Astrocyte (in vitro differentiated cells and primary cell): ENCODE measurements at places on chromosomes 3 and 15.

GRCh38 chr15:77456746-77457145, 36.1 kb downstream of the HMG20A start:
- peak; percentile 52 for DNase-seq

DNA sequence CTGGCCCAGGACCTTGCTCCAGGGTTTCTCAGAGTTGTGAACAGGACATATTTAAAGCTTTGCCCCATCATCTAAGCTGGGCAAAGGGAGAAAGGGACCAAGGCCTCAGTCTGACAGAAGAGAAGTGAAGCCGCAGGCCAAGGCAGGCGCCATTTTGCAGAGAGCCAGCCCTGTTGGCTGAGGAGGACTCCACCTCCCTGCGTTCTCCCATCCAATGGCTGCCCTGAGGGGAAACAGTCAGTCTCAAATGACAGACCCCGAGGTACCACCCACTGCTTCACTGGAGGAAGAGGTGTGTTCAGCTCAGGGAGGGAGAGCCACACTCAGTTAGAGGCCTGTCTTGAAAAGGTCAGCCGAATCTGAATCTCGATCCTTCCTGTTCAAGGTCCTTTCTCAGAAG, 86.1 kb downstream of the ADAMTS17 start:
- DNase-seq, result no peak

GRCh38 chr3:43106293-43106628, 382 bp upstream of the POMGNT2 start:
- no peak for DNase-seq

- DNase-seq, result no peak
These were observed 152.0 kb downstream of the LMLN start for GRCh38 chr3:198112031-198112430.

DNA sequence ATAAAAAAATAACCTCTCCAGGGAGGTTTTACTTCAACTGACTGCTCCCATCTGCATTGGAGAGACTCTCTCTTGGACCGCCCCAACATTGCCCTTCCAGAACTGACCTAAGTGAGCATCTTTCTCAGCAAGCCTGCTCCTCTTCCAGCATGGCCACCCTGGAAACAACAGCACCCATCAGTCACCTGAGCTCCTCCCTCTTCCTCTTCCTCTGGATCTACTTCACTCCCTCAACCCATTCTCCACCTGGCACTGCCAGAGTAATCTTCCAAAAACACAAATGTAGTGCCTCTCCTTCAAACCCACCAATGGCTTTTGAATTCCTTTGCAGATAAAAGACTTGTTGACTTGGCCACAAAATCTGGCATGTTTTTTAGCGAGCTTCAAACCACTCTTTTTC, 128.8 kb upstream of the NR2F2 start:
- DNase-seq, result no peak

- peak; percentile 42 for DNase-seq
These were observed 10.4 kb downstream of the TSPAN3 start for GRCh38 chr15:77060546-77060945.

- no peak for DNase-seq
These were observed 109.2 kb upstream of the TPM1 start for GRCh38 chr15:62933386-62933785.

DNA sequence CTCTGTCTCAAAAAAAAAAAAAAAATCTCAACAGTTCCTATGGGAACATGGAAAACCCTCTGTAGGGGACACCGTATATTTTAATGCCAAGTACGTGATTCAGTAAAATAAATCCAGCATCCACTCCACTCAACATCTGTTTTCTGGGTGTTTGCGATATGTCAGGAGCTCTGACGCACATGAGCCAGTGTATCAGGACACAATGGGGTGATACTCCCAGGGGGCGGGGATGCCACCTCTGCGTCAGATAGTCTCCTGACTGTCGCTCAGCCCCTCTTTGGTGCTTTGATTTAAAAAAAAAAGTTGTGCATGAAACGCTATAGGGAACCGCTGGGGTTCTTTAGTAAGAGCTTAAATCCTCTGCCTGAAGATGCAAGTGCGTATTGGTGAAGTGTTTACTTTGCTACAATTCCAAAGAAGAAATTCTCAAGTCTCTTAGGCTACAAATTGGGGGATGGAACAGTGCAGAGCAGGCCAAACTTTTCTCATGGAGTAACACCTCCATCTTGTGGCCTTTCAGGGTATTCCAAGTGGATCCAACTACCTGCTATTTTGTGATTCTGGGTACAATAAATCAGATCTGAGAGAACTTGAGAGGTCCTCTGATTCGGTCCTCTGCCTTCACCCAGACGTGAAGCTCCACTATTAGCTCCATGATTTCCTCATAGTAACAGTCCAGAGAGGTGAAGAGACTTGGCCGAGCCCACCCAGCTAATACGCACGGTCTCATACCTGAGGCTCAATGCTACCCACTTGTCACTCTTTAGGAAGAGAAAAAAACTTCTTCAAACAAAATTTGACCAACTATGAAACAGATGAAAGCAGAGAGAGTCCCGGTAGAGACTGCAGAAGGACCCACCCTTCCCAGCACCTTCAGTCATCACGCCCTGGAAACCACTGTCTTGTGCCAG, 9.3 kb upstream of the NR2E3 start:
- DNase-seq, result peak; percentile 63

- DNase-seq, result no peak
These were observed 4.5 kb upstream of the RPSA start for GRCh38 chr3:39401983-39402382.

DNA sequence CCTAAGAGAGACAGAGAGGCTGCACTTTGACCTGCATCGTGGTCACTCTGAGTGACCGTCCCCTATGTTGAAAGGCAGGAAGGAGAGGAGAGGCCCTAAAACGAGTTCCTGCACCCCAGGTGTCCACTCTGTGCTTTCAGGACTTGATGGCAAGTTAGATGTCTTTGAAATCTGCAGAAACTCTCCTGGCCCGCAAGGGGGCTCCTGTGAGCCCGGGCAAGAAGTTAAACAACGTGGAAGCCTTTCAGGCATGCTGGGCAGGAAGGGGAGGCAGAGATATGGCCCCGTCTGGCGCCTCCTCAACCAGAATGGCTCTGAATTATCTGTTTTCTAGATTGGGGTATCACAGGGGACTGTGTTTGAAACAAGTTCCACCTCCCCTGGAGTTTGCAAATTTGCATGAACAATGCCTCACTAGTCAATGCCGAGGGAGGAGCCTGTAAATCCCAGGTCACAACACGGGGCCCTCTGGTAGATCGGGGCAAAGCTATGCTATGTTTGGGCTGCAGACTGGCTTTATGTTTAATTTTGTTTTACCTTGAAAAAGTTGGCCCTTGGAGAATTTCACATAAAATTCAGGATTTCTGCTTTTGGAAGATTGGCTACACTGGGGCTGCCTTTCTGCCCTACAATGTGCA, 9.8 kb downstream of the CTXND1 start:
- no peak for DNase-seq

GRCh38 chr3:42664438-42664803, 10.9 kb downstream of the ZBTB47 start:
- DNase-seq, result no peak

DNA sequence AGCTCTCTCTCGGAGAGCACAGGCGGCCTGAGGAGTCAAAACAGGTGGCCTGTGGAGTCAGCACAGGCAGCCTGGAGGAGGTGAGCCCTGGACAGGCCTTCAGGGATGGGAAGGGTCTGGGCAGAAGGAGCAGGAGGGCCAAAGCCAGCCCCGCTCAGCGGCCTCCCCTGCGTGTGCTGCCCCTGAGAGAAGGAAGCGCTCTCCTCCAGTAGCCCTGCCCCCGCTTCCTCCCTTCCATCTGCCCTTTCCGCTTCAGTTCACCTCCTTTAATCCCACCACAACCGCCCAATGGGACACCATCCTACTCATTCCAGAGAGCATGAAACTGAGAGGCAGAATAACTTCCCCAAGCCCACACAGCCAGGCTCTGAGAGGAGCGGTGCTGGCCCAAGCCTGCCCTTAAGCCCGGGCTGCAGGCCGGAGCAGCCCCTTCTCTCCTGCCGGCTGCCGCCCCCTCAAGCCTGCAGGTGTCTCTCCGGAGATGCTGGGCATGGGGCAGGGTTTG, 3.2 kb upstream of the NR2E3 start:
- DNase-seq, result peak; percentile 26

DNA sequence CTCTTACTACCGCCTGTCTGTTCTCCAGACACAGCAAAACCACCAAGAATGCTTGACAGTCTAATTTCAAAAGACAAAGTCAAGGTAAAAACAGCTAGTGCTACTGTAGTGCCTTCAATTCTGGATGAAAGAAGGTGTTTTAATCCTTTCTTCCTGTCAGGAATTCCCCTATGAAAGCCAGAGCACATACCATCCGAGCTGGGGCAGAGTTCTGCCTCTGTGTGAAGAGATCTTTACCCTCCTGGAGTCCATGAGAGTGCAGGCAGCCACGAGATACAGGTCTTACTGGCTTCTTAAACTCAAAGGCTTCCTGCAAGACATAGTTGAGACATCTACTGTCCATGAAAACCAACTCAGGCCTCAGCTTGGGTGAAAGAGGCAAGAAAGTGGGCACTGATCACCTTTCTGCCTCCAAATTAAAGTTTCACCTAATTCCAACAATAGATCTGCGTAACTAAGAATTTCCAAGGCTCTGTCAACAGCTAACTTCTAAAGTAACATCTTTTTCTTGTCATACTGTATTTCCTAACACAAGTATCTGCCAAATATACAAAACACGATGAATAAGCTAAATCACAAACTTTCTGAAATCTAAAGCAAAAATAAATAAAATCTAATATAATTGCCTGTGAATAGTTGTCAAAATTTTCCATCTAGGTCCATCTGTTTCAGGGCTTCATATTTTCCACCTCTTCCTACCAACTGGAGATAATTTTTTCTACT, 7.5 kb downstream of the CDC25A start:
- DNase-seq, result no peak

DNA sequence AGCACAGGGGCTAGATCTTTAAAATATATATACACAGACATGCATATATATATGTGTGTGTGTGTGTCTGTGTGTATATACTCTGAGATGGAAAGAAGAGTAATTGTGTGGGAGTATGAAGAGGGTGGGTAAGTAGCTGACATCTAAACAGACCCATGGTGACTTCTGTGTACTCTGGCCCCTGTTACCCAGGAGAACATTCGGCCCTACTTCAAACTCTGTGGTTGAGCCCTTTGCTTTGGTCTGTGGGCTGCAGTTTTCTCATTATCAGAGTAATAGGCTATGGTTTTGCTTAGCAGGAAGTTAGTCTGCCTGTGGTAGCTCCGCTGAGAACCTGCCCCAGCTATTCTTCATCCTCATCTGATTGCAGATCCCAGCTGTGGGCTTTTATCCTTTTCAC, 141.4 kb downstream of the RBPMS2 start:
- peak; percentile 65 for DNase-seq

DNA sequence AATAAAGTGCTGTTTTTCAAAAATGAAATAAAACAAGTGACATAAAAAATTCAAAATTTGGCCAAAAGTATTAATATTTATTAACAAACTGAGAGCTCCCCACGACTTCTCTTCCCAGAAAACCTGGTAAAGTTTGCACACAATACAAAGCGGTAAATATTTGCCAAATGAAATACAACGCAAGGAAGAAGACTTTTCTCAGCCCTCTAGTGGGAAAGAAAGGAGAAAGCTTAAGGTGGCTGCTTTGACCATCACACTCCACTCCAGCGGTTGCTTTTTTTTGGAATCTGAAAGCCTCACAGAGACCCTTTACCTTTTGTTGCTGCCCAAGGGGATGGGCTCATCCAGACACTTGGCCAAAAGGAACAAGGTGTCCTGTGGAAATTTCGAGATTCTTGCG, 1.1 kb upstream of the GK5 start:
- DNase-seq, result no peak

DNA sequence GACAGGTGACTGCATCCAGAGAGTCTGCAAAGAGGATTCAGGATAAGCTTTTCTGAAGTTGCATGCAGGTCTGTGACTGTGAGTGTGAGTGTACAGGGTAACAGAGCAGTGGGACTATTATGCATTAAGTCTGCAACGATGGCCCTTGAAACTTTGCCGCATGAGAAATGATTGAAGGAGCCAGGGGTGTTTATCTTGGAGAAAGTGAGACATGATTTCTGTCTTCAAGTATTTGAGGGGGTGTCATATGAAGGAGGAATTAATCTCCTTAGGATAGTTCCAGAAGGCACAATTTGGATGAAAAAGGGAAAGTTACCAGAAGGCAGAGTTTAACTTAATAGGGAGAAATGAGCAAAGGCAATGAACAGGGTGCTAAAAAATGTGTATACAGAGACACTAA, 119.6 kb downstream of the ARNT2 start:
- DNase-seq, result peak; percentile 87

DNA sequence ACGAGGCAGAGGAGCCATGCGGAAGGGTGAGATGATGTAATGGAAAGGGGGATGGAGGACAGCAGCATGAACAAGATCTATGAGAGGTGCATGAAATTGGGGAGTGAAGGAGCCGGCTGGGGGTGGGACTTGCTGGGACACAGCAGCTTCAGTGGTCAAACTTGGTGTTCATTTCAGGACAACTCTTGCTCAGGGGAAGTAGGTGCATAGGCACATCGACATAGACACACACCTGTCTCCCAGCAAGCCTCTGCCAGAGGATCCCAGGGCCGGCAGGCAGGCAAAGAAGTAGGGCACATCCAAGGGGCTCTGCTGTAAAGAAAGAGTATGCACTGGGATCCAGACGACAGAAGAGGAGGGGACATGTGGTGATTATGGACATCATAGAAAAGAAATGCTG, 113.1 kb upstream of the NR2E3 start:
- DNase-seq, result no peak

- DNase-seq, result no peak
These were observed 6.5 kb upstream of the ETV5 start for GRCh38 chr3:186115239-186115996.

- peak; percentile 79 for DNase-seq
These were observed 18.3 kb downstream of the TMED3 start for GRCh38 chr15:79329171-79329611.

DNA sequence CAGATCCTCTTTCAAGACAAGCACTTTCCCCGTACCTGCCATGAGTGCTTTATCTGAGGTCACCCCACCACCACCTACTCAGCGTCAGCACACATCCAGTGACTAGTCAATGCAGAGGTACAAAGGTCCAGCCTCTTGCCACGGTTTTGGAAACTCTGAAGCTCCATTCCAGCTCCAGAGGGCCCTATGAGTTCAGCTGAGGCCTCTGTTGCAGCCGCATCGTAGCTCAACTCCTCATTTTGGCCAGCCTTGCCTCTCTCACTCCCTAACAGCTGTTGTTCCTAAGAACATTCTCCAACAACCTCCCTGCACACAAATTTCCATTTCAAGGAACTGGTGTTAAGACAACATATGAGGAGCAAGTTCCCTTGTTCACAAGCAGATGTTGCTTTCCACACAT, 405.1 kb upstream of the PROK2 start:
- DNase-seq, result no peak

DNA sequence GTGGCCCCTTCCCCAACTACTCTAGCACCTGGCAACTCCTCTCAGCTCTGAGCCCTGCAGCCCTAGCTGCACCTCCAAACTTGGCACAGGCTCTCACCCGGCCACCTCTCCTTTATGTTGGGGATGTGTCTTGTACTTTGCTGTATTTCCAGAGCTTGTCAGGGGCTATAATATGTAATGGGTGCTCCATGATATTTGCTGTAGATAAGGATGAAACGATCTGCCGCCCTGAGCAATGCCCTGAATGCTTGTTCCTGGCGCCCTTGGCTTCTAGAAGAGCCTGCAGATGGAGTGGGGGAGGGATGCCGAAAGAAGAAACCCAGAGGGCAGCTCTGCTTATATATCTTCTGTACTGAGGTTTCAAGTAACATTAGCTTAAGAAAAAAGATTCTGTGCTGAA, 35.9 kb upstream of the ZBTB38 start:
- no peak for DNase-seq

GRCh38 chr3:126750756-126751121, 46.7 kb downstream of the CHCHD6 start:
- DNase-seq, result no peak
